Neural crest cell (in vitro differentiated cells): ENCODE measurements at places on chromosomes 3 and 15. TPM values are rescaled to one million over a fixed set of nuclear protein-coding genes. Genes with fewer than 3 reads are reported as not detected.
A peak's percentile ranks its signal among the peaks of the same experiment; 100 is the strongest.

DNA sequence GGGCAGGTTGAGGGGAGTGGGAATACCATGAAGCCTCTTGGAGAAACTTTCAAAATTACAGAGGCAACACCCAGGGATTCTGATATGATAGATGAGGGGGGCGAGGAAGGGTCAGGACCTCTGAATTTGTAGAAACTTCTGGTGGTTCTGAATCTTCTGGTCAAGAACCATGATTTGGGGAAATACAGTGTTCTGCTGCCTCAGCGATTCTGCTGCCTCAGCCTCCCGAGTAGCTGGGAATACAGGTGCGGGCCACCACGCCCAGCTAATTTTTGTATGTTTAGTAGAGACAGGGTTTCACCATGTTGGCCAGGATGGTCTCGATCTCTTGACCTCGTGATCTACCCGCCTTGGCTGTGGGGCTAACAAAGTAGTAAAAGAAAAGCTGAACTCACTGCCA, 70.4 kb downstream of the MAGEF1 start:
- DNase-seq, result no peak

GRCh38 chr3:178677961-178678360, 141.7 kb downstream of the KCNMB2 start:
- no peak for DNase-seq

GRCh38 chr3:5787861-5788488, 600.5 kb downstream of the EDEM1 start:
- DNase-seq, result peak; percentile 6

DNA sequence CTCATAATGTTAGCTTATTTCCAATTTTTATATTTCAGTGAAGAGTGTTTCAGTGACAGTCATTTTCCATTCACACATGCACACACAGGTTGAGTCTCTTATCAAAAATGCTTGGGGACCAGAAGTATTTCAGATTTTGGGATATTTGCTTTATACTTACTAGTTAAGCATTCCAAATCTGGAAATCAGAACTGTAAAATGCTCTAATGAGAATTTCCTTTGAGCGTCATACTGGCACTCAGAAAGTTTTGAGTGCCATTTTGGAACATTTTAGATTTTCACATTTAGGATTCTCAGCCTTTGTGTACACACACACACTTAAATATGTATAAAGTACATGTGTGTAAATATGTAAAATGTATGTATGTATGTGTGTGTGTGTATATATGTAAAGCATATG, 71.0 kb downstream of the CHD2 start:
- DNase-seq, result no peak

DNA sequence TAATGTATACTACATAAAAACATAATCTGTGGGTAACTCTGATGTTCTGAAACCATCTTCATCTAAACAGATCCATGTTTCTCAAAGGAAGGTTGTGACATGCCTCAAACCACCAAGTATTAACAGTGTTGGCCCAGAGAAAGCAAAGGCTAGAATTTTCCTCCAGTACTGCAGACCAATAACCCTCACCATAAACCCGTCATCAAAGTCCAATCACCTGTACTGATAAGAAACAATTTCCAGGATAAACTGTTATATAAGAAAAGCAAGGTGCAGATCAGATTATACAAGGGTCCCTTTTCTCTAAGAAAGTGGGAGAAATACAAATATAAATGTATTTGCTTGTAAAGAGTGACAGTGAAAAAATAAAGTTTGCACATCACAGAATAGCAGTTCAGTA, 32.3 kb downstream of the TBC1D2B start:
- no peak for DNase-seq

GRCh38 chr15:67778968-67779548, 46.3 kb upstream of the SKOR1 start:
- no peak for DNase-seq

GRCh38 chr3:13507247-13507569, 27.1 kb downstream of the HDAC11 start:
- no peak for DNase-seq

DNA sequence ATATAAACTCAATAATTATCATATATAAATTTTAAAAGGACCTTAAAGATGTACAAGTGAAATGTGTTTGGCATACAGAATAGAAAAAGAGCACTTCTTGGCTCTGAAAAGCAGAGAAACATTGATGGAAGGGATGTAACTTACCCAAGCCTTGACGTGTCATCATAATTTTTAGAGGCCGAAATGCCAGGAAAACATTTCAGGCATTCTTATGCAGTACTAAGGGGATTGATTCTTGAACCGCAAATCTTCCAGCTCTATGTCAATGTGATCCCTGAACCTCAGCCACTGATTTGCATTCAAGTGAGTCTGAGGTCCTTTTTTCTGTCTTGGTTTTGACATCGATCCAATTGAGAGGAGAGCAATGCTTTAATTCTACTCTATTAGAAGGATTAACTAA, 97.8 kb downstream of the CLDN1 start:
- DNase-seq, result no peak

- no peak for DNase-seq
These were observed 15.6 kb downstream of the RCCD1 start for GRCh38 chr15:90970274-90970673.

- no peak for DNase-seq
These were observed 229.4 kb upstream of the AZI2 start for GRCh38 chr3:28577941-28578500.

DNA sequence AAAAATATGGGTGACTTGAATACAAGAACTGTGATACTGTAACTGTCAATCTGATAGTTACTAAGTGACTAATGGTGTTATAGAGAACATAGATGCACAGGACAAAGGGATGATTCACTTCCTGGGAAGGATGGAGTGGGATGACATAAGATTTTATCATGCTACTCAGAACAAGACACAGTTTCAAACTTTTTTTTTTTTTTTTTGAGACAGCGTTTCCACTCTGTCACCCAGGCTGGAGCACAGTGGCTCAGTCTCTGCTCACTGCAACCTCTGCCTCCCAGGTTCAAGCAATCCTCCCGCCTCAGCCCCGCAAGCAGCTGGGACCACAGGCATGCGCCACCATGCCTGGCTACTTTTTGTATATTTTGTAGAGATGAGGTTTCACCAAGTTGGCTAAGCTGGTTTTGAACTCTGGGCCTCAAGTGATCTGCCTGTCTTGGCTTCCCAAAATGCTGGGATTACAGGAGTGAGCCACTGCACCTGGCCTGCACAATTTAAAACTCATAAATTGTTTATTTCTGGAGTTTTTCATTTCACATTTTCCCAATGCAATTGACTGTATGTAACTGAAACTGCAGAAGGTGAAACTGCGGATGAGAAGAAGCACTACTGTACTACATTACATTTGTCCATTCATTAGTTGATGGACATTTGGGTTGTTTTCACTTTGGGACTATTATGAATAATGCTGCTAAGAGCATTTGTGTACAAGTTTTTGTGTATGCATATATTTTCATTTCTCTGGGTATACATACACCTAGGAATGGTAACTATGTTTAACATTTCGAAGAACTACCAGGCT, 40.6 kb downstream of the ADIPOQ start:
- DNase-seq, result no peak

GRCh38 chr3:356952-357351, 160.4 kb downstream of the CHL1 start:
- no peak for DNase-seq

DNA sequence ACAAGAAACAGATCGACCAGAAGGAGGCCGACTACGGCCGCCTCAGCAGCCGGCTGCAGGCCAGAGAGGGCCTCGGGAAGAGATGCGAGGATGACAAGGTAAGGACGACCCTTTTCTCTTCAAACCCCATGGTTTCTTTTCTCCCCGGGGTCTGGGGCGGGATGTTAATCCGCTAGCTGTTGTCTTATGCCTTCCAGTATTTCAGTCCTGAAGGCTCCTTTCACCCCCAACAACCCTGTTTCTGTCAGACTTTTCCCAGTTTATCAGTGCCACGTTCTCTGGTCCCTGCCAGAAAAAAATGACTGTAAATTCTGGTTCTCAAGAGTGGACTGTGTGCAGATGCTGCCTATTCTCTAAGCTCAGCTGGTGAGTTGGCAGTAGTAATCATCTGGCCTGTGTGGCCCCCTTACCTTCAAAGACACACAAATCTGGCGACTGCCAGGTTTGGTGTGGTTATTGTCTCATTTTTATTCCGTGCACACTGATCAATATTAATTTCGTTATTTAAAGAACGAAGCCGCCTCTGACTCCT, 806 bp downstream of the GOLM2 start:
- DNase-seq, result no peak

DNA sequence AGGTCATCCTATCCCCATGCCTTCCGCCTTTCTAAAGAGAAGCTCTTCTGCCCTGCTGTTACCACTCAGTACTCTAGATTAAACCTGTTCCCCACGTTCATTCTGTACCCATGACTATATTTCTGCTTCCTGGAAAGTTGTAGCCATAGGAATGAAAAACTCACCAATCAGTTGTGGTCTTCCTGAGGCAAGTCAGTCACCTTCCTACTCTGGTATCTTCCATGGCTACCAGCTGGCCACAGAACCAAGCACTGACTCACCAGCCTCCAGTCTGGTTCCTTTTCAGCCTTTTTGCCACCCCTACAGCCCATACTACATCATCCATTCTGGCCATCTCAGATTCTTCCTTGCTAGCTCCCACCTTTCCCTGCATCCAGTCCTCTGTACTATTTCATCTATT, 46.4 kb downstream of the TMEM44 start:
- no peak for DNase-seq

- no peak for DNase-seq
These were observed 222.3 kb upstream of the CMC1 start for GRCh38 chr3:28018925-28019718.

- DNase-seq, result no peak
These were observed 165.2 kb downstream of the RORA start for GRCh38 chr15:61063875-61064320.

GRCh38 chr3:101381809-101382208, 61.4 kb upstream of the IMPG2 start:
- no peak for DNase-seq

DNA sequence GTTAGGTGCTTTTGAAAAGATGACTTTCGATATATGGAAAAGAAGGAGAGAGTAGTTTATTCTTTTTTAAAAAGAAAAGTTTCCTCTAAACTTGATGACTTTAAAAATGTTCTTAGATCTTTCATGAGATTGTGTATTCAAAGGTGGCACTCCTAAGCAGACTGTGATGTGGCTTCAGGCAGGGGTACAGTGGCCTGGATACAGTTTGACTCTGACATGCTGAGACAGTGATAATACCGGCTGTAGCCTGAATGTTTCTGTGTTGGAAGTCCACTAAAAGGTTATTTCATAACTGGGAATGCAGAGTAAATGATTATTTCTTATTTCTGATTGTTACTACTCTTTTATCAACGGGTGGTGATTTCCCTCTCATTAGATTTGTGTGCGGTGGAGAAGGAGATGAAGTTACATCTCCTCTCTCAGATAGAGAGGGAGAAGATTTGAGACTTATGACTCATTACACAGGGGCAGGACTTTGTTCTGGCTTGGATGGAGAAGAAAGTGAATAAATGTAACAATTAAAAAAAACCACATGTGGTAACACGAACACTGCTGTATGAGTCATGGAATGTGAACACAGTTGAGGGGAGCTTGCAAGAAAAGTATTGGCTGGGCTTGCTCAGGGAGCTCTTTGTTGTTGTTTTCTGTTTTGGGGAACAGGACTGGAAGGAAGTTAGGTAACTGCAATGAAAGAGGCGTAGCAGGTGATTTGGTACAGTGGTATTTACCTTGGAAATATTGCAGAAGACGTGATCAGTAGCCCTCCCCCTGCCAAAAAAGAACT, 21.6 kb downstream of the SPTSSB start:
- DNase-seq, result no peak

DNA sequence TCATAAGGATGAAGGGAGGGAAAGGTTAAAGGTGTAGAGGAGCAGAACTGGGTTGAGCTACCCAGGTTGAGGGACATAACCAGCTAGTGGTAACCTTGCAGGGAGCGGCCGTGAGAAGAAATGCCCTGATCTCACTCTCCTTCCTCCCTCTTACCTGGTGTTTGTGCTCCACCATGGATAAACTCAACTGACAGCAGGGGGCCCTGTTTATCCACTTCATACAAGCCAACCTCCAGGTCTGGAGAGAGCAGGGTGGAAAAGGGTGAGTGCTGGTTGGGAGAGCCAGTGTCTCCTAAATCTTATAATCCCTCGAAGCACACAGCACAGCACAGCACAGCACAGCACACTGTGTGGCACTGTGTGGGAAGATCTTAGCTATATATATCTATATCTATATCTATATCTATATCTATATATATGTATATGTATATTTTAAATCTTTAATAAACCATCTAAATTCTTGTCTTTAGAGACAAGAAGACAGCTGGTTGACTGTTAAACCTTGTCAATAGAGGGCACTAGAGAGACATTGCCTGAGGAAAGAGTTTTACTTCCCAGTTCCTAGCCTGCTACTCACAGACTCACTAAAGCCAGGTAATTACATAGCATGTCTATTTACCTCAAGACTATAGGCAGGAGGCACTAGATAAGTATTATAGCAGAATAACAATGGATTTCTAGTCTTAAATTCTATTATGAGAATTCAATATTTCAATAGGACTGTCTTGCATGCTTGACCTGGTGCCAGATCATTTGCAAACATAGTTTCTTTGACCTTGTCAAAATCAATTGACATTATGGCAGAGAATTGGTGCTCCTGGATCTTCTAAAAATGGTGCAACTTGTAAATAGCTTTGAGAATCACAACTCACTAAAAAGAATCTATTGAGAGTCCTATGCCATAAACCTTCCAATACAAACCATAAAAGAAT, 21.7 kb upstream of the FMN1 start:
- no peak for DNase-seq

GRCh38 chr3:61985020-61985419, 388.3 kb downstream of the FEZF2 start:
- no peak for DNase-seq

DNA sequence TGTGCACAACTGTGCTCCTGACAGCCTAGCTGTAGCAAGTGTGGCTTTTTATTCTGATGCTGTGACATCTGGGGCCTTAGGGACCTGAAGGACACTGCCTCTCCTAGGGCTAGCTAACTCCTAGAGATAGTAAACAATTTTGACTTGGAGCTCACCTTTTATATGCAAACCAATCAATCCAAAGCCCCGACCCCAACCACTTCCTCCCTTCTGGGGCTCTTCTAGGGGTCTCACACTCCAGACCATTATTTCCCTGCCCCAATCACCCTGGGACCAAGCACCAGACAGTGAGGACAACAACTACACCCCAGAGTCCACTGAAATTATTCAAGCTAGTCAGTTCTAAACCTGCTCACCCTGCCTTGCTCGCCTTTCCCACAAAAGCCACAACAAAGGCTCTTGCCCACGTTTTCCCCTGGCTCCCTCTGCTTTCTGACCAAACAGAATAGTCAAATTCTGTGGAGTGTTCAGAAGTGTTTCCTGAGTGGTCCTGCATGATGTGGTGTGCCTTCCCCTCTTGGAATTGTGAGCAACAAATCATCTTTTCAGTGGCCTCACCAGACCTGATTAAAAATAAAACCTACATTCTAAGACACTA, 84.2 kb upstream of the WNT5A start:
- no peak for DNase-seq

DNA sequence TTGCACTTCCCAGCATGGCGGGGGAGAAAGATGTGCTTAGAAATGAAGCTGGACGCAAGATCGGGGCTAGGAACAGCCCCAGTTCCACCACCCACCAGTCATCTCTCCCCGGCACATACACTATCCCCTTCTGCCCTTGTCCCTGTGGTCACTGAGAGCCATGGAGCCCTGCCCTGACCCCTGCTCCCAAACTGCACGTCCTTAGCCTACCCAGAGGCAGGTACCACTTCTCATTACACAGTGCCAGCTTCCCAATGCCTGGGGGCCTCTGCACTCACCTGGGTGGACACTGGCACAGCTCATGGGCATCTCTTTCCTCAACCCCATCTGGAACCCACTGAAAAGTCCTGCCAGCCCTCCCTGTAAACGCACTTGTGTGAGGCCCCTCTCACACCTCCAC, 139.3 kb upstream of the PRR20G start:
- DNase-seq, result no peak

FBXW12 gene
- 0.44 and 0.68 TPM in 2 replicates for total RNA-seq

CD200R1 gene
- not detected in 2 replicates for total RNA-seq

CYP1A2 gene
- not detected in 2 replicates for total RNA-seq
